ENCODE measurements at places on chromosomes 3 and 15. TPM values are rescaled to one million over a fixed set of nuclear protein-coding genes. Genes with fewer than 3 reads are reported as not detected.

Gene TICRR
- 9.0 TPM for total RNA-seq

Gene SCAMP5
- 4.4 TPM for total RNA-seq

Gene CP
- 0.39 TPM for total RNA-seq

- DNase-seq, result peak; percentile 35
Observed at GRCh38 chr15:100703032-100703578, 100.7 kb downstream of the ASB7 start.
